RPMI8226 (cell line): ENCODE measurements at places on chromosomes 13 and 19.

GRCh38 chr13:71030784-71031183 is 836.2 kb downstream of the DACH1 start:
- DNase-seq, result no peak

DNA sequence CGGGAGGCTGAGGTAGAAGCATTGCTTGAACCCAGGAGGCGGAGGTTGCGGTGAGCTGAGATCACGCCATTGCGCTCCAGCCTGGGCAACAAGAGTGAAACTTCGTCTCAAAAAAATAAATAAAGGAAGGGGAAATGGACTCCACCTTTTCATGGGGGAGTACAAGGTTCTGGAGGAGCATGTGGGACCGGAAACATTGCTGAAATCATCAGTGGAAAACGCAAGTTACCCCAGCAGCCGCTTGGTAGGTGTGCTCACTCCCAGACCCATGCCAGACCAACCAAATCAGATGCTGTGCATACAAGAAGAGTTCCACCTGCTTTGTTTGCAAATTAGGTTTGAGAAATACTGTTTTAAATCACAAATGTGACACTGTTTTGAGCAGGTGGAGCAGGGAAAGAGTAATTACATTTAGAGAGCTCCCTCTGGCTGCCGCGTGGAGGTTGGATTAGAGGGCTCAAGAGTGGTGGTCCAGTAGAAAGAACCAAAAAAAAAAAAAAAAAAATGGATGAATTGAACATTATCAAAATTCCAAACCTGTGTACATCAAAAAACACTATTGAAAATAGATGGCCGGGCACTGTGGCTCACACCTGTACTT is 4.9 kb downstream of the ERICH4 start:
- DNase-seq, result no peak

DNA sequence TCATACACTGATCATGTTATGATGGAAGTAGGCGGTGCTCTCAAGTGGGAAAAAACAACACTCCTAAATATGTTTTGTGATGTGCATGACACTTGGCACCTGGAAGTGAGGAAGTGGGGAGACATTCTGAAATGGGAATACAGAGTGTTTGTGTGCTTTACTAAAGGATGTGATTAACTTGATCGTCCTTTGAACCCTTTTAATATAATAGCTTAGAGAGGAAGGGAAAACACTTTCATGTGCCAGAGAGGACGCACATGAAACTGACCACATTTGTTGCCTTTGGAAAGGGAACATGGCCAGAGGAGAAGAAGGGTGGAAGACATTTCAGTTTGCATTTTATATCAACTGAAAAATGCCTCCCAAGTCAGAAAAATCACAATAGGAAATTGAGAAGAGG is 31.4 kb downstream of the SMAD9 start:
- DNase-seq, result no peak

GRCh38 chr19:24029941-24030636 is 56.9 kb upstream of the ZNF254 start:
- DNase-seq, result no peak

- no peak for DNase-seq
Measured at GRCh38 chr13:113735750-113736149, 23.3 kb upstream of the TMEM255B start.
